NT2/D1 (cell line): ENCODE measurements at places on chromosomes 3 and 15.

DNA sequence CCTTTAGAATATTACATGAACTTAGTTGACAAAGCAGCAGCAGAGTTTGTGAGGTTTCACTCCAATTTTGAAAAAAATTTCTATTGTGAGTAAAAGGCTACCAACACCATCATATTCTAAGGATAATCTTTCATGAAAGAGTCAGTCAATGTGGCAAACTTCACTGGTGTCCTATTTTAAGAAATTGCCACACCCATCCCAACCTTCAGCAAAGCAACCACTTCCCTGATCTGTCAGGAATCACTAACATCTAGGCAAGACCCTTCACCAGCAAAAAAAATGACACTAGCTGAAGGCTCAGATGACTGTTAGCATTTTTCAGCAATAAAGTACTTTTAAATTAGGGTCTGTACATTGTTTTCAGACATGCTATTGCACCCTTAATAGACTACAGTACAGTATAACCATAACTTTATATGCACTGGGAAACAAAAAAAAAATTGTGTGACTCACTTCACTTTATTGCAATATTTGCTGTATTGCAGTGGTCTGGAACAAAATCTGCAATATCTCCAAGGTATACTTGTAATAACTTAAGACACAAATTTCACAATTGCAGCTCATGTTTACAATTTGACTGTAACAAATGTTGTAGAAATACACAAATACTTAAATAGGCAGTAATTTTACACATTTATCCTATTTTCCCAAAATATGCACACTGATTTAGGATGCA is 38.9 kb upstream of the ALCAM start:
- no peak for DNase-seq

DNA sequence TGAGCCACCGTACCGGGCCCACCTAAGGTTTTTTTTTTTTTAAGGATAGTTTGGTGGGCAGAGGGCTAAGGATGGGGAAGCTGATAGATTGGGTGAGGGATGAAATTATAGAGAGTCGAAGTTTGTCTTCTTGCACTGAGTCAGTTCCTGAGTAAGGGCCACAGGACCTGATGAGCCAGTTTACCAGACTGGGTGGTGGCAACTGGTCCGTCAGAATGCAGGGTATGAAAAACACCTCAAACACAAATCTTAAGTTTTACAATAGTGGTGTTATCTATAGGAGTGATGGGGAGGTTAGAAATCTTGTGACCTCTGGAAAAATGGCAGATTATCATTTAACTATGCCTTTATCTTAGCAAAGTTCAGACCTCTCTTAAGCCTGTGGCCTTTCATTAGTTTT is 2.8 kb downstream of the ZNF860 start:
- DNase-seq = no peak

GRCh38 chr3:138082992-138083386 is 32.4 kb downstream of the DZIP1L start:
- DNase-seq = no peak

DNA sequence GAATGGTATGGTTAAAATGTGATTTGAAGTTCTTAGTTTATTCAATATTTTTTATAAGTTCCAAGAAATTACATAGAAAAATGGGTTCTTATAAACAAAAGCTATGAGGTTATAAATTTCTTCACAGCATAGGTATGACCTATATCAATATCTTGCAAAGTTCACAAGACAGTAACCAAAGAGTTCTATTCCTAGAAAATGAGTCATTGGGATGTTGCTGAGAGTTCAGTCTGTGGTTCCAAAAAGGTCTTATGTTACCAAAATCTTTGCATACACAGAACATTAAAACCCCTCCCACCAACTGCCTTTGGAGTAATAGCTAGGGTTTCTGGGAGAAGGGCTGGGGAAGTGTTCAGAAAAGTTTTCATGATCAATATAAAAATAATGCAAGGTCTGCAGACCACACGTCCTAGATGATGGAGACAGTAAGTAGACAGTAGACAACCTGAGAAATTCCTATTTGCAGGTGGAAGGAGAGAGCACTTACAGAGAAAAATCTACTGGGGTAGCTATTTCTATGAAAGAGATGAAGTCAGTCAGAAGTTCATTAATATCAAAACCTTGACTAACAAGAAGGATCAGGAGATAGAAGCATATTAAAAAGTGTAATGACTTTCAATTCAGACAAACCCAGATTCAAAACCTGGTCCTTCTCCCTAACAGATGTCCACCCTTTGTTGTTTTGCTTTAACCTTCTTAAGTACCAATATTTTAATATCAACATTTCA is 279.3 kb downstream of the KCNH8 start:
- no peak for DNase-seq

GRCh38 chr3:46365041-46365440 is 5.7 kb upstream of the CCR5 start:
- no peak for DNase-seq

DNA sequence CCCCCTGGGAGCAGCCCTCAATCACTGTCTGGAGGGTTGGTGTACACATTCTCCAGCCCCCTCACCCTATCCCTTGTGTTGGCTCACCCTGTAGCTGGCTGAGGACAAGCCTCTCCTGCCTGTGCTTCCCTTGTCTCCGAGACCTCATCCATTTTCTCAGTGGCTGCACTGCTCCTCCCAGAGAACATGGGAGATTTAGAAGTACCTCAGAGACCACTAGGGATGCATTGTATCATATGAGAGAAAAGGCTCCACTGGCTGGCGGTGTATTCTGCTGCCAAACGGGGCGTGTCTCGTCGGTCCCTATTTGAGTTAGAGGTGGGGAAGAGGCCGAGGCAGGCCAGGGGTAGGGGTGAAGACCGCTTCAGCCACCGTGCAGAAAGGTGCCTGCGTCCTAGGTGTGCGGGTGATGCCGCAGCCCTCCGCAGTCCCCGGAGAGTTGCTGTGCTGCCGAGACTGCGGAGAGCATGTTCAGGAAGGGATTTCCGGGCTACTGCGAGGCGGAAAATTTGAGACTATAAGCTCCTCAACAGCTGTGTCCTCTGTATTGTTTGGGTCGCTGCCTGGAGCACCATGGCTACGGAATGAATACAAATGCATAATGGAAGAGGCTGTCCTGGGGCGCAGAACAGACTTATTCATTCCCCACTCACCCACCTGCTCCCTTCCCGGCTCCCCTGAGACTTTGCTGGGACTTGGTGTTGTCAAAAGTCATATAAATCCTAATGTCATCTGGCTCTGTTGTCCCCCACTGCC is 43.8 kb downstream of the SPSB4 start:
- DNase-seq = no peak

DNA sequence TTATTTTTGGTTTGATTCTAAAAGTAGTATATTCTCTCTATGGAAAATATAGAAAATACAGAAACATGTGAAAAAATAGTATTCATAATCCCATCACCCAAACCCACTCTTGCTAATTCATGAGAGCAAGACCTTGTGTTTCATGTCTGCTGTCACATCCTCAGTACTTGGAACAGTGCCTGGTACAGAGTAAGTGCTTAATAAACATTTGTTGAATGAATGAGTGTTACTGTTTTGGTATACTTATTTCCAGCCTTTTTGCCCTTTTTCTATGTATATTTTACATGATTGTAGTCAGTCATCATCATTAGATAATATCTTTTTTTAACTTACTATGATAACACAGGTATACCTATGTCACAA is 59.3 kb downstream of the IL16 start:
- DNase-seq = no peak

DNA sequence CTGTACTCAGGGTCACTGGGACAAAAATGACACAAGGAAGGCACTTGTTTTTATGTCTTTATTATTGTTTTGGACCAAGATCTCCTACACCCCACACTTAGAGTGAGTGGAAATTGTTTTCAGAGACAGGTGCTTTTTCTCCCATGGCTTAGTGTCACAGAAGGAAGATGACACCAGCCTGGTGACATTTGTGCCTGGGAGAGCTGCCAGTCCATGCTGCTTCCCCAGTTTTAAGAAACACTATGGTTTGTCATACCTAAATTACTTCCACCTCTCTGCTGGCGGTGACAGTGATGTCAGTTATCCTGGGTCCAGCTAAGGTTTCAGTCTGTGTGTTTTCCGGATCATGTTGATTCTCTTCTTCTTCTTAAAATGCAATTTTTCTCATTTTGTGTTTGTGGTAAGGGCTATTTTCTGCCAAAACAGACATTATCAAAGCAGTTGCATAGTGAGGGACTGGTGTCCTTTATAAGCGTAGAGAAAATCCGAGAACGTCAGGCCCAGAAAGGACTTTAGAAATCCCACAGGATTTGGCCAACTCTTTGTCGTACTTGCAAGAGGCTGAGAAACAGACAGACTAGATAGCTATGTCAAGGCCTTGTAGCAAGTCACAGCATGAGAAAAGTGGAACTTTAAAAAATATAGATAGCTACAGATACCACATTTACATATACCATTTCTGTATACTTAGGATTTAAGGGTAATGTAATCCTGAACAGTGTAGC is 149.5 kb downstream of the TP63 start:
- no peak for DNase-seq

GRCh38 chr3:107965136-107965655 is 125.6 kb downstream of the CD47 start:
- DNase-seq = no peak

- no peak for DNase-seq
Observed at GRCh38 chr3:30581982-30582381, 24.4 kb upstream of the TGFBR2 start.

DNA sequence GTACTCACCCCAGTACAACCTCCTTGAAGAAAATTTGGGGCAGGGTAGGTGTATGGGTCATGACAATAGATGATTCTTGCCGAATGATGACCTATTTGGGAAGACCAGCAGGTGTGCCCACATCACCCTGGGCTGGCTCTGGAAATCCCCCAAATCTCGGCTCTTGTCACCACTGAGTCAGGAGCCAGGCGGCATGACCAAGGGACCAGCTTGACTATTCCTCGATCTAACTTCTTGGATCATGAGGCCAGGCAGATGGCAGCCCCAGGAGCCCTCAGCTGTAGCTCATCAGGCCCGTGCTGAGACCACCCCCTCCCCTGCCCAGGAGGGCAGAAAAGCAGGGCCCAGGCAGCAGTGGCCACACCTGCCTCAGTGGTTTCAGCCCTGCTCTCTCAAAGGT is 9.2 kb upstream of the MUC4 start:
- no peak for DNase-seq

DNA sequence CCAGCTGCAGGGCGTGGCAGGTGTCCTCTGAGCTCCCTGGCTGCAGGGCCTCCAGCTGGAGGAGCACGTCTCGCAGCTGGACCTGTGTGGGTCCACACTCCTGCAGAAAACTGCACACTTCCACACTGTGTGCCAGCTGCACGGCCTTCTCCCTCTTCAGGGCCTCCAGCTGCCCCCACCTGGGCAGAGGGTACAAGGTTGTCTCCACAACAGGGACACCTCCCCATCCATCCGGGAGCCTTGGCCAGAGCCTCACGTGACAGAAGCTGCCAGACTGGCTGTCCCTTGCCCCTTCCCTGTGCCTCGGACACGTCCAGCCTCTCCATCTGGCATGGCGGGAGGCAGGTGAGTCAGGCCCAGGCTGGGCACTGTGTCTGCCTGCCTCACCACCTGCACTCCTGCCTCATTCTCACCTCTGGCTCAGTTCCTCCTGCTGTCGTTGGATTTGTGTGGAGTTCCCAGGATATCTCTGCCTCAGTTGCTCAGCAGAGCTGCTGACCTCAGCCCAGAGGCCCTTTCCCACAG is 14.5 kb downstream of the SPTBN5 start:
- DNase-seq = no peak

GRCh38 chr3:159928071-159928491 is 60.6 kb upstream of the IL12A start:
- DNase-seq = no peak

DNA sequence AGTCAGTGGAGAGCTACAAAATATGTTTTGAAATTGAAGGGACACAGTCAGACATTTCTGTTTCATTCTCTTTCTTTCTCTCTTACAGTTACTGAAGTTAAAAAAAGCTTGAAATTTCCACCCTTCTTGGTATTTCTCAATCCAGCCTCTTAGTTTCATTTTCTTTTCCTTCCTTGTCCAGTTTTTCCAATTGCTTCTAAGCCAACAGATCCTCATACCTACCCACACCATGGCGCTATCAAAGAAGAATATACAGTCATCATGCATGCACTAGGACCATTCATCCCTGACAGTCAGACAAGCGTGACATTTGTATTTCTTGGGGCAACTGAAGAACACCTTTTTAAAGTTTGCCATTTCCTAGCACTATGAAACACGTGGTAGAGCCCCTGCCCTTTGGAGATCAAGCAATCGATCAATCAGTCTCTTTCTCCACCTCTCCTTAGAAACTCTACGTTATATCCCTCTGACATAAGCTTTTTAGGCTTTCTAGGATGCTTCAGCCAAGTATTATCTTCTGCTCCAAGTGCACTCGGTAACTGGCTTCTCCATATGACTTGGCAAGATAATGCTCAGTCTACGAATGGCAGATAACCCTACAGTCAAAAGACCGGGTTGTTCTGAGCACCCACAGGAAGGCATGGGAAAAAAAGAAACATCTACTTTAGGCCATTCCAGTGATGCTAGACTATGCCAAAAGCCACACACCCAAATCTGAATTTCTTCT is 65.4 kb downstream of the FBN1 start:
- no peak for DNase-seq

GRCh38 chr3:38125305-38126120 is 11.4 kb downstream of the ACAA1 start:
- DNase-seq = no peak

DNA sequence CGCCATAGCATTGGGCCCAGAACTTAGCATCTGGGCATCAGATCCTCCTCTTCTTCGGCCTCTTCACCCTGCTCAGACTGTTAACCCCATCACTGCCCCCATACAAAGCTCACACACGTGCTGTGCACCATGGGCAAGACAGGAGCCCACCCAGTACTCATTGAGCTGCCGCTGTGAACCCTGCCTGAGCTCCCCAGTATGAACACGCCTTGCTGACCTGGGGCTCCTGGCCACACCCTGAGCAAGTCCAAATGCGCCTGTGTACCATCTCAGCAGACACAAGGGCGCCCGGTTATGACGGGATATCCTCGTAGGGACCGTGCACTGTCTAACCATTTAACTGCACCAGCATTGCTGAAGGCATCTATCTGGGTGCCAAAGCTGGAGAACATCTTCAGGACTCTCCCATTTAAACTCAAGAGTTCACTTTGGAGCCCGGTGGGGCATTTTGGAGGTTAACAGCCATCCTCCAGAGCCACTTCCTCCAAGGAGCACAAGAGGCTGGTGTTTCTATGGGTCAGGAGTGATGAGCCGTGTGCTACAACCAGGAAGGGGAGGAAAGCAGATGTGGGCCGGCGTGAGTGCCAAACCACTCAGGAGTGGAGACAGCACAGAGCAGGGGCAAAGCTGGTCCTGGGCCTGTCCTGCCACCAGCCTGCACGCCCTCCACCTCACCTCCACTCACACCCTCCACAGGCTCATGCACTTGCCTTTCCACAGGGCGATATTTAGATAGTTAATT is 12.1 kb downstream of the PRR23E start:
- no peak for DNase-seq

GRCh38 chr3:57919987-57920386 is 88.2 kb upstream of the FLNB start:
- DNase-seq = no peak

GRCh38 chr3:20201143-20201542 is 15.1 kb upstream of the SGO1 start:
- DNase-seq = no peak

- DNase-seq = no peak
Observed at GRCh38 chr15:74399100-74399499, 31.7 kb upstream of the CYP11A1 start.

- no peak for DNase-seq
Observed at GRCh38 chr15:78216276-78217104, 17.9 kb downstream of the ACSBG1 start.
